Activated CD4-positive, alpha-beta T cell treated with anti-CD3 and anti-CD28 coated beads, Interleukin-2, amount 10 ng/mL, durations not matched to agents 24 days and 14 days (primary cell): ENCODE measurements at places on chromosomes 2 and 18. TPM values are rescaled to one million over a fixed set of nuclear protein-coding genes. Genes with fewer than 3 reads are reported as not detected.

GRCh38 chr2:224922142-224922727, 120.0 kb downstream of the DOCK10 start:
- DNase-seq: peak; percentile 64

- peak; percentile 34 for DNase-seq
These were observed 156.8 kb upstream of the RBMS1 start for GRCh38 chr2:160650196-160651118.

DNA sequence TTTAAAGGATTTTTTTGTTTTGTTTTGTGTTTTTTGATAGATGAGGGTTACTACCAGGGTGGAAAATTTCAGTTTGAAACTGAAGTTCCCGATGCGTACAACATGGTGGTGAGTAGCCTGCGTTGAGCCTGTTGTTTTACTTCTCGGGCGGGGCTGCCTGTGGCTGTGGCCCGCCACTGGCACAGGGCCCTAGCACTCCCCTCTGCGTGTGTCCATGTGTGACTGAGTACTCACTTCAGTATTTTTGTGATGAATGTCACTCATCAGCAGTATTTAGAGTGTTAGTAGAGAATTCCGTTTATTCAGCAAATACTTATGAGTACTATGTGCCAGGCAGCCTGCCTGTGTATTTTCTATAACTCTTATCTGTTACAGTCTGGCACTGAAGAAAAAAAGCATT, 44.3 kb upstream of the SCLY start:
- DNase-seq: no peak

DNA sequence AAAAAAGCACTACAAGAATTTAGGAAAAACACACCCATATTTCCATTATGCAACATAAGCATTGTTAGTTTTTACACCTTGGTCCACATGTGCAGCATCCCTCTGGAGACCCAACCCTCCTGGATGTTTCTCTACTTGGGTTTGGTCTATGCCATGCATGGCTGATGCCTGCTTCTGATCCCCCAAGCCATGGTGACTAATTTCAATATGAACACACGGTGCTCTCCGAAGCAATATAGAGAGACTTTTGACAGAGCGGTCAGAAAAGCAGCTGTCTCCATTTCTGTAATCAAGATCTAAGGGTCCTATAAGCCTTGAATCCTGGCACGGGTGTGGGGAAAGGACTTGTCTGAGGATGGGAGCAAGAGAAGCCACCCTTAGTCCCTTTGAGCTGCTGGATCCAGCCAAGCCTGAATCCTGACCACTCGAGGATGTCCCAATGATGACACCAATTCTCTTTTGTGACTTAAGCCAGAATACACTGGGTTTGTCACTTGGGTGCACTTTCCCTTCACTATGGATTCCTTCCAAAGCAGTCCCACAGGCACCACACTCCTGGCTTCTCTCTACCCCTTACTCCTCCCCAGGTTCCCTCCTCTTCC, 91.5 kb downstream of the ACTR2 start:
- DNase-seq: no peak

GRCh38 chr2:23350041-23350791, 34.8 kb upstream of the KLHL29 start:
- no peak for DNase-seq

DNA sequence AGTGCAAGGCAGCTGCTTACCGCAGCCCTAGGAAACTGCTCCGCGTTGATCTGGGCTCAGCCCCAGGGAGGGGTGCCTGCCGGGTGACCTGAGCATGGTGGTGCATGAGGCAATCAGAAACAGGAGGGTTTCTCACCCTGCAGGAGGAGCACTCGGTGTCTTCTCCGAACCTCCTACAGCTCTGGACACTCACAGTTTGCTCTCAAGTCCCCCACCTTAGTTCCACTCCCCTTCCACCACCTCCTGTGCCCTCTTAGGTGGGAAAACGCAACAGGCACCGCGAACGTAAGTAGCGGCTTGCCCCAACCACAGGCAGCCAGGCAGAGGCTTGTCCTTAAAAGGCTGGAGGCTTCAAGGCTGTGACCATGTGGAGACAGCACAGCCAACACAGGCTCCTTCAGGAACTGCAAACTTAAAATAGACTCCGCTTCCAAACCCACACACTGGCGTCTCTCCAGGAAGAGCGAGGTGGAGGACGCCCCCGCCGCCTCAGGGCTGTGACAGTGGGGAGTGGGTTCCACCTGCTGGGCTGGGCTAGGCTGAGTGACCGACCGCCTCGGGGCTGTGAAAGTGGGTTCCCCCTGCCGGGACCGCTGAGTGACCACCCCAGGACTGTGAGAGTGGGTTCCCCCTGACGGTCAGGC, 71.6 kb downstream of the NDUFA10 start:
- no peak for DNase-seq

DNA sequence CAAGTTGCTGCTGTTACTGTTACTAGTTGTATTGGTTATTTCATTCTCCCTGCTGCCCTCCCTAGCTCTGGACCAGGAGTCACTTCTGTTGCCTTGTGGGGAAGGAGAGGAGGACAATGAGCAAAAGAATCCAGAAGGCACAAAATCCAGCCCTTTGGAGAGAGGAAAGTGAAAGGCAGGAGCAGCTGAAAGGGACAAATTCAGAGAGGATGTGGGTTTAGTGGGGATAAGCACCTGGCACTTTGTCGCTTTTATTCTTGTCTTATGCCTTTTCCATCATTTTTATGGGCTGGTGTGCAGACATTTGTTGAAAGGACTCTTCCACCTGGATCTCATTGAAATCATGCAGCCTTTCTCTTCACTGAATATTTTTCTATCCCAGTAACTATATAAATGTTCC, 24.3 kb upstream of the LTBP1 start:
- DNase-seq: no peak

DNA sequence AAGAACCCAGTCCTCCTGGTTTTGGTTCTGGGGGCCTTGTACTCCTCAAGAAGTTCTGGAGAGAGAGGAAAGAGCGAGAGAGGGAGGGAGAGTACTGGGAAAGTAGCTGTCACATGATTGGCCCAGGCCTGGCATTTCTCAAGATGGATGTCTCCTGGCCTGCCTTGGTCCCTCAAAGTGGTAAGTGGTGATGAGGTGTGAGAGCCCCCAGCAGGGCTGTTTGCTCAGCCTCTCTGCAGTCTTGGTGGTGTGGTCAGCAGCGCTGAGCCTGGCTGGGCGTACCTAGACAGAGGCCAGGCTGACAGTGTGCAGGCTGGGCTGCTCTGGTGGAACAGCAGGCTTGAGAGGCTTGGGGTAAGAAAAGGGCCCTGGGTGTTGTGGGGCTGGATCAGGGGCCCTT, 2.5 kb downstream of the SPEG start:
- no peak for DNase-seq

- no peak for DNase-seq
These were observed 109.9 kb downstream of the PDE1A start for GRCh38 chr2:182316950-182317349.

DNA sequence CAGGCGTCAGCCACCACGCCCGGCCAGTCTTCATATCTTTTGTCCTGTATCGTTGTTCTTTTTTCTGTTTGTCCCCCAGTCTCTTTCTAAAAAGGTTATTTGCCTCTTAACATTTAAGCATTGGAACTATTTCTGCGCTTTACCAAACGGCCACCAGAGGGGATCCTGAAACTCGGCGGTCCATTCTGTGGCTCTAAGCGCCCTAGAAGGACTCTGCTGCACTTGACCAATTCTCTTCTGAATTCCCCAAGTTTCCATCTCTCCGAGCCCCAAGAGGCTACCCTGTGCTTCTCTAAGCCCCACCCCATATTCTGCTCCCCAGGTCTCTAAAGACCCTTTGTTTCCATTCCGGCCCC, 33.1 kb upstream of the REG3G start:
- no peak for DNase-seq

- DNase-seq: no peak
These were observed 41.6 kb downstream of the EEF1B2 start for GRCh38 chr2:206201075-206201848.

DNA sequence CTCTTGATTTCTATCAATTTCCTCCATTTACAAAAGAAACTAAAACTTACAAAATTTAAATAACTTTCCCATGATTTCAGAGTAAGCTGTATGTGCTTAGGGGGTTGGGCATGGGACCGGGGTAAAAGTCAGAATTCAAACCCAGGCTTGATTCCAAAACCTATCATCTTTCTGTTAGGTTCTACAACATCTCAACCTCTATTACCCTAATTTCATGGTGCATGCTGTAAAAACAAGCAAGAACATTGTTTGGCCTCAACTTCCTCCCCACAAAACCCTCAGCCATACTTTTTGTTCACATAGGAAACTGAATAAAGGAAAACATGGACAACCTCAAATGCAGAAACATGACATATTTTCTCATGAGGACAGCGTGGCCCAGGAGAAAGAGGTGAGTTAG, 59.3 kb downstream of the RDH14 start:
- DNase-seq: no peak

- no peak for DNase-seq
These were observed 10.0 kb downstream of the SUCLG1 start for GRCh38 chr2:84449055-84449454.

DNA sequence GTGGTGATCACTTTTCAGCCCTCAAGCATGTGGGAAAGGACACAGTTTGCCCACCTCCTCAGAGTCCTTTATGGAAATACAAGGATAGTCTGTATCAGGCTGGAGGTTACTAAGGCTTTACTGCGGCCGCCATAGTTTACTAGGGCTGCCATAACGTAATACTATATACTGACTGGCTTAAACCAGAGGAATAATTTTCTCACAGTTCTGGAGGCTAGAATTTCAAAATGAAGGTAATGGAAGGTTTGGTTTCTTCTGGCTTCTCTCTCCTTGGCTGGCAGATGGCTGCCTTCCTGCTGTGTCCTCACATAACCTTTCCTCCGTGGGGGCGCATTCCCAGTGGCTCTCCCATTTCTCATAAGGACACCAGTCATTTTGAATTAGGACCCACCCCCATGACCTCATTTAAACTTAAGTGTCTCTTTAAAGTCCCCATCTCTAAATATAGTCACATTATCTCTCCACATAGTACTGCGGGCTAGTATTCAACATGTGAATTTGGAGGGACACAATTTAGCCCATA, 12.5 kb upstream of the ATIC start:
- DNase-seq: no peak

- DNase-seq: no peak
These were observed 78.2 kb upstream of the GALNT3 start for GRCh38 chr2:165872101-165872791.

GRCh38 chr2:67899187-67899586, 163.6 kb downstream of the C1D start:
- DNase-seq: no peak

GRCh38 chr2:63735263-63735662, 106.4 kb upstream of the UGP2 start:
- DNase-seq: no peak

DNA sequence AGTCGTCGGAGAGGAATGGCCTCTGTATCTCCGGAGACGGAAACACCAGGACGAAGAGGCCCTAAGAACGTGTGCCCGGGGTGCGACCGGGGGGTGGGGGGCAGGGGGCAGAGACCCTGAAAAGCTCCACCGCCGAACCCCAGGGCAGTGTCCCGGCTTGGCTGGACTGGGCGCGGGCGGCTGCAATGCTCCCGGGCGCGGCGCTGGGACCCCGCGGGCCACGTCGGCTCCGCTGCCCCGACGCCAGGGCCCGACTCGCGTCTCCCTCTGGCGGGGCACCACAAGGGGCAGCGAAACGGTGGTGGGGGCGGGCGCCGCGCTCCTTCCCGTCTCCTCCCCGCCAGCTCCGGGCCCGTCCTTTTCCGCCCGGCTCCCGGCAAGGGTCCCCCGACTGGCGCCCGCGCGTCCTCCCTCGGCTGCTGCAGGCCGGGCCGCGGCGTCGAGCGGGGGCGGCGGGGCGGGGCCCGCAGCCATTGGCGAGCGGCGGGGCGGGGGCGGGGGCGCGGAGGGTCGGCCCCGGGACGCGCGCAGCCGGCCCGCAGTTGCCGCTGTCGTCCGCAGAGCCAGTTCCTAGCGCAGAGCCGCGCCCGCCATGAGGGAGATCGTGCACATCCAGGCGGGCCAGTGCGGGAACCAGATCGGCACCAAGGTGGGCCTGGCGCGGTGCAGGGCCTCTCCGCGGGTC, at the start of gene TUBB6:
TUBB6 (plus strand) TSS at position 541 of the 685 bp plus-strand sequence; CDS start at position 593, 52 bp downstream.
- DNase-seq: peak; percentile 85

DNA sequence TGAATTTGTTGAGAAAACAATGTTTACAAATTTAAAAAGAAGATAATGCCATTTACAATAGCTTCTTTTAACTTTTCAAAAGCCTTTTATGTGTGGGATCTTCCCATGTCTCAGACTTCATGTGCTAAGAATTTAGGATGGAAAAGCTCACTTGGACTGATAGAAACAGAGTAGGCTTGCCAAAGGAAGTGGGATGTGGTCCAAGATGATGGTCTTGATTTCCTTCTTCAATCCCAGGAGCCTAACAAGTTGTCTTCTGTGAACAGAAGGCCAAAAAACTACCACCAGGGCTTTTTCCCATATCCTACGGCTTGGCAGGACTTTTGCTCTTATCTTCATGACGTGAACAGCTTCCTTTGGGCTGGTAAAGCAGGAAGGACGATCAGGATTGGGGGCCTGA, 9.5 kb downstream of the CXCR4 start:
- DNase-seq: no peak

- DNase-seq: no peak
These were observed 158.2 kb downstream of the LAMA3 start for GRCh38 chr18:23847321-23847986.

DNA sequence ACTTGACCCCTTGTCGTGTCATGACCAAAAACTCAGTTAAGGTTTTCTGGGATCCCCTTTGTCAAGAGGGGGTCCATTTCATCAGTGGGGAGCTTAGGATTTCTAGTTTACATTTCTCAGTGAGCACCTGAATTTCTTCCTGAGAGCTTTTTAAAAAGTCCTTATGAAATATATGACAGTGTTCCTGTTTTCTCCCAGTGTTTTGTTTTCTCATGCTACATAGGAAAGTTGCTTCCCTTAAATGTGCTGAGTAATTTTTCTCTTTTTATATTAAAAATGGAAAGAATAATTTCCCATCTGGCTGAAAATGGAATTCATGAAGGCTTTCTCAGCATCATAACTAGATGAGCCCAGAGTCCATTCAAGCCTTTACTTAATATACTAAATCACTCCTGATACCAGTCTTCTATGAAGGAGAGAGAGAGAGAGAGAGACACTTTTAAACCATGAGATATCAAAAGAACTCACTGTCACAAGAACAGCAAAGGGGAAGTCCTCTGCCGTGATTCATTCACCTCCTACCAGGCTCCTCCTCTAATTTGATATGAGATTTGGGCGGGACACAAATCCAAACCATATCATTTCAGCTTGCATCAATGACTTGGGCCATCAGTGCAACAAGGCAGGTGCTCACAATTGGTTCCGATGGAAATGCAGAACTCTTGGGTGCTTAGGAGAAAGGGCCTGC, 61.1 kb downstream of the XRCC5 start:
- DNase-seq: no peak

DNA sequence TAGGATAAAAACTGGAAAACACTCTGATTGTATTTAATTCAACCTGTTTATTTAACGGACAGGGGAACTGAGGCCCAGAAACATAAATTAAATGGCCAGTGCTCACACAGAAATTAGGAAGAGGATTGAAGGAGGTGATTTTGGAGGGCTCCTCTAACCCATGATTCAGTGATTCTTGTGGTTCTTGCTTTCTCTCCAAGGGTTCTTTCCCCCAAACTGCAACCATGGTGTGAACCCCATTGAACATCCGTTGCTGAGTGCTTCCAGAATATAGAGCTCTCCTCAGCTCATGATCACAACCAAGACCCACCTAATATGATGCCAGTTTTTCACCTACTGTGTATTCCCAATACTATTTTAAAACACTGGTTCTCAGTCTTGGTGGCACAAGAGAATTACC, 41.4 kb downstream of the BMP10 start:
- peak; percentile 72 for DNase-seq

CRYBA2 gene
- total RNA-seq: not detected in 2 replicates

CACNB4 gene
- 0.19 and 0.31 TPM in 2 replicates for total RNA-seq

AQP12B gene
- total RNA-seq: not detected in 2 replicates

GKN1 gene
- total RNA-seq: not detected in 2 replicates

SCYGR2 gene
- not detected in 2 replicates for total RNA-seq

HS6ST1 gene
- total RNA-seq: 20.1 and 22.0 TPM in 2 replicates
